ENCODE measurements at places on chromosomes 4 and X.

DNA sequence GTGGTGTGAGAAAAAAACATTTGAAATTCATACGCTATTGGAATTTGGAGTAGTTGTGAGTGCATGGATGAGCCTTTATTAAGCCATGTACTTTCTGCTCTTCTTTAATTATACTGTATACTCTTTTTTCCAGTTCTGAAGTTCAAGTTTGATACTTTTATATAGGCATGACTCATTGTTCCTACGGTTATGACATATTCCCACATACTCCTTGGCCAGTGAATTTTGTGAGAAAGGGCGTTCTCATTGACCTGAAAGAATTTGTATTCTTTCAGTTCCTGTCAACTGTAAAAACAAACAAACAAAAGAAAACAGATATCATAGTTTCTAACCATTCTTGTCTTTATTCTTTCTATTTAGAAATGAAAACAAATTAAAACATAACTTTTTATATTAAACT lies 407.3 kb downstream of the MAPK10 start:
- peak; percentile 20 for DNase-seq

DNA sequence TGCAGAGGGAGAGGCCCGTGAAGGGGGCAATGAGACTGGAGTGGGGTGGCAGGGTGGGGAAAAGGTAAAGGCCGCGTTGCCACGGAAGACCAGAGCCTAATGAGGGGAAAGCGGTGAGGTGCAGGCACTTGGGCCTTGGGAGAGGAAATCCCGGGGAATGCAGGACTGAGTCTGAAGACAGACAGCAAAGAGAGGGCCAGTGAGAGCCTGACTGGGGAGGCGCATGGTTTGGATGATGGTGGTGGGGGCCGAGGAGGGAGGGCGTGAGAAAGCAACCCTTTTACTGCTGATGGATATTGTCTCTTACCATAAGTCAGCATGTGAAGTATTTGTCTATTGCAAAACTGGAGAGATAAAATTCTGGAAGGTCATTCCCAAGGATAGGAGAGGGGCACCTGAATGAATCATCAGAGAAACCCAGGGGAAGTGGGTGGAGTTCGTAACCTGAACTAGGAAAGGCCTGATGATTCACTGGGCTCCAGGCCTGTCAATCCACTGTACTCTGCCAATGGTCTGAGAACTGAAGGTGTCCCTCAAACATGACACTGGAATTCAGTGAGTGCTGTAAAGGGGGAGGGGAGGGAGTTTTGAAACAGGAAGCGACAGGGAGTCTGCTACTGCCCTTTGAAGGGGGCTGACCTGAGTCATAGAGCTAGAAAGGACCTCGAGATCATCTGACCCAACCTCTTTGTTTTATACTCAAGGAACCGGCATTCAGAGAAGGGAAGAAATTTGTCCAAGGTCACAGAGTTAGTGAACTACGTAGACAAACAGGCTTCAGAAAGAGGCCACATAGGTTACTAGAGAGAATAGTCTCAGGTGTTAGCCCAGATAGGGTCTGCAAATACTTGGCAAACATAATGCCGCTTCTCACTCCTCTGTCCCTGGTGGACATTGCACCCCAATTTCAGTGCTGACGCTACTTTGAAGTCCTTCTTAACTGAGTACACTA lies 52.2 kb downstream of the NALF2 start:
- no peak for DNase-seq

- peak; percentile 9 for DNase-seq
Measured at GRCh38 chr4:175891851-175892250, 79.8 kb upstream of the GPM6A start.

DNA sequence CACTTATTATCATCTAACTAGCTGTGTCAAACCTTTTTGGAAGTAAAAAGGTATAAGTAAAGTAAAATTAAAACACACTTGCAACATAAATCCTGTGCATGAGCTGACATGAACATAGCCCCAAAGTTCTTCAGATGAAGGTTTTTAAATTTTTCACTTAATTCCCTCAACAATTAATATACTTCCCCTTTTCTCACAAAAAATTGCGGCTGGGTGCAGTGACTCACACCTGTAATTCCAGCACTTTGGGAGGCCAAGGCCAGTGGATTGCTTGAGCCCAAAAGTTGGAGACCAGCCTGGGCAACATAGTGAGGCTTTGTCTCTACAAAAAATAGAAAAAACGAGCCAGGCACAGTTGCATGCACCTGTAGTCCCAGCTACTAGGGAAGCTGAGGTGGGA lies 16.8 kb downstream of the RASGEF1B start:
- DNase-seq: peak; percentile 40

- DNase-seq: no peak
Measured at GRCh38 chrX:53990171-53990570, 54.1 kb downstream of the PHF8 start.

GRCh38 chrX:56572975-56573374 lies 9.5 kb downstream of the UBQLN2 start:
- no peak for DNase-seq

GRCh38 chrX:45806410-45807121 lies 605.9 kb upstream of the DIPK2B start:
- DNase-seq: no peak

DNA sequence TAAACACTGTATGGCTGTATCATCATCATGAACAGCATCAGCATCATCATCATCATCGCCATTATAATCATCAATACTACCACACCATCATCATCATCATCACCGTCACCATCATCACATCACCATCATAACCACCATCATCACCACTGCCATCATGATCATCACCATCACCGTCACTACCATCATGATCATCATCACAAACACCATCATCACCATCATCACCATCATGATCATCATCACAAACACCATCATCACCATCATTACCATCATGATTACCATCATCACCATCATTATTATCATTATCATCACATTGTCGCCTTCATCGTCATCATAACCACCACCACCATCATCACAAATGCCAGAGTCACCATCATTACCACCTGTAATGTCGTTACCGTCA lies 1196.9 kb downstream of the NLGN4X start:
- no peak for DNase-seq

DNA sequence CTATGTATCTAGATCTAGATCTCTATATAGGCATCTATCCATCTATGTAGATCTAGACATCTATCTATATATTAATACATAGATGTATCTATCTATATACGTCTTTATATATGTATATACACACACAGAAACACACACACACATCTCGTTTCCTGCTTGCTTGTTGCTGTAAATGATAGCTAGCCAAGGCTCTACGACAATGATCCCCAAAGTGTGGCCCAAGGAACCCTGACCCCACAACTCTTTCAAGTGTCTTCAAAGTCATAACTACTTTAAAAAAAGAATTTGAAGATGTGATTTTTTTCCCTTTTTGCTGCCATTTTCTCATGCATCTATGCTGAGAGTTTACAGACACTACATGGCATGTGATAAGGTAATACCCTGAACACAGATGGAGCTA lies 28.8 kb downstream of the GYG2 start:
- no peak for DNase-seq

DNA sequence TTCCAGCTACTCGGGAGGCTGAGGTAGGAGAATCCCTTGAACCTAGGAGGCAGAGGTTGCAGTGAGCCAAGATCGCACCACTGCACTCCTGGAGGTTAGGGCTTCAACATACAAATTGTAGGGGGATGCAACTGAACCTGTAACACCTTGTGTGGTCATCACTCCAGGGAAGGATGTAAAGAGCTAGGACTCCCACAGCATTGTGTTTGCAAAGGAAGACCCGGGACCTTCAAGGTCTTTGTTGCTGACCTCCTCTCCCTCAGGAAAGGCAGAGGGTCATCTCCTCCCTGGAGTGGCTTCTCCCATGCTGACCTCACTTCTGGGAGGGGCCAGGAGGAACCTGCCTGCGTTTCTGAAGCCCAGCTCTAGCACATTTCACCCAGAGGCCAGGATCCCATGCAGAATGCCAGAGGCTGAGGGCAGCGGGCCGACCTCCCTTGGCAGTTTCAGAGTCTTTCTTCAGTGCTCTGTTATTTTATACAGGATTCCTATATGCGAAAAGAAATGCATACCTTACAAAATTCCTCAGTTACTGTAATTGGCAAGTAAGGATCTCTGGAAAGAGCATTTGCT lies 80.2 kb downstream of the HTRA3 start:
- DNase-seq: no peak

DNA sequence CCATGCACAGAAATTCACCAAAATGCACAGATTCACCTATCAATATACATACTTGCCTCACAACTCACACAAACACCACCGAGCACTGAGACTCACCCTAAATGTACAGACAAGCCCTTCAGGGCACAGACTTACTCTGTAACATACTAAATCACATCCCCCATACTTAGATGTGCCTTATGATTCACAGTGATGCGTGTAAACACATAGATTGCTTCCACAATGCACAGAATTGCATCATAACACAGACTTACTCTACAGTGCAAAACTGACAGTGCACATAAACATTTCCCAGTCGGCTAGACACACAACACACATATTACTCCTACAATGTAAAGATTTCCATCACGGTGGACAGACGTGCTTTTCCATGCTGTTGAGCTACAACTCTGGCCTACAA lies 6.2 kb downstream of the LINC00632 start:
- DNase-seq: no peak

DNA sequence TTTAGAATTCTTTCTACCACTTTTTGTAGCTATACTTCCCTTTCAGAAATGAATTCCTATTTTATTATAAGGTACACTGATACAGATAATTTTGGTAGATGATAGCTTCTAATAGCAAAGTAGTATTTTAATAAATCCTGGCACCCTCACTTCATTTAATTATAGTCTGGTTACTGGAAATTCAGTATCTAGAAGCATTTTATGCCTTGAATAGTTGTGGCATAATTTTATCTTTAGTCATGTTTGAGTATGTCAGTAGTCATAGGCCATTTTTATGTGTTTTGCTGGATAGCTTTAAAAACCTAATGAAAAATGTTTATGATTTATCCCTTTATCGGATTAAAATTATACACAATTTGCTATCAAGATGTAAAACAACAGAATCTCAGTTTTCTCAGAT lies 92.3 kb downstream of the DIAPH2 start:
- no peak for DNase-seq

DNA sequence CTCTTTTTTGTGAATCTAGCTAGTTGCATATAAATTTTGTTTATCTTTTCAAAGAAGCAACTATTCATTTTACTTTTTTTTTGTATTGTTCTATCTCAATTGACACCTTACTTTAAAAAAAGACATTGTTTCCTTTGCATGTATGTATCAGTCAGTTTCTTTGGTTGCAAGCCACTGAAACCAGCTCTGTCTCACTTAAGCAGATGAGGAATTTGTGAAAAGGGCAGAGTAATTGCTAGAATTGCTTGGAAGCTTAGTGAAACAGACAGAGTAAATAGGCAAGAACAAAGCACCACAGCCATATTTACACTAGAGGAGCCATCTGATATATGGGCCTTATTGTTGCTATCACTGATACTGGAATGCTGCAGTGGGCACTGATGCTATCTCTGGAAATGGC lies 231.4 kb upstream of the KLF8 start:
- no peak for DNase-seq

DNA sequence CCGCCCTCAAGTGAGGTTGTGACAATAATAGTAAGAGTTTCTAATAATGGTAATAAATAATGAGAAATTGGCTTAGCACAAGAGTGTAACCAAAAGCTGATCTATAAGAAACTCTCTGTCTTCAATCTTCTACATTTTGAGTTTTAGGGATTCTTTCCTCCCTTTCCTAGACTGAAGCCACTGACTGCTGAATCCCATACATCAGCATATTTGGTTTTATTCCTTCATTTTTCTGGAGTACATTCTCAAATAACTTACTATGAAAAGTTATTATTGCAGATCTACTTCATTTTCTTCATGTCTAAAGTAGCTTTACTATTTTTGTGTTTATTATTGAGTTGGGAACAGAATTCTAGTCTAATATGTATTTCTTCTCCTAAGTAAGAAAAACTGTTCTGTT lies 49.9 kb upstream of the ADAD1 start:
- no peak for DNase-seq

GRCh38 chr4:131061734-131062133 lies 1965.8 kb downstream of the C4orf33 start:
- DNase-seq: no peak

- DNase-seq: no peak
Measured at GRCh38 chr4:75655562-75655961, 17.6 kb downstream of the G3BP2 start.

- DNase-seq: no peak
Measured at GRCh38 chr4:181739031-181739430, 504.2 kb upstream of the TENM3 start.

GRCh38 chrX:65990702-65991101 lies 49.2 kb downstream of the VSIG4 start:
- no peak for DNase-seq

DNA sequence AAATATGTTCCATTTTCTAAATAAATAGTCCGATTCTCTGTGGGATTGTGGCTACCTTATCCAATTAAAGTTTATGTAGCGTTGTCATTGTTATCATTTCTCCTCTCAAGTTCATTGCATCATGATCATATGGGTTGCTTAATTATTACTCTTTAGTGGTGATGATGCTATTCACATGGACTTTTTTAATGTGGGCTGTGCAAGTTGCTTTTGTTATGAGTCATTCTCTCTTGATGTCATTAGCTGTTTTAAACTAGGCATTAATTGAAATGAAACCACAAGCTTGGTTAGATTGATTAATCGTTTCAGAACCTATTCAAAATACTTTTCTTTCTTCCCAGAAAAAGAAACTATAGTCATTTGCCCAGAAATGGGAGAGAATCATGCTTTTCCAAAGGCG lies 38.2 kb downstream of the NHS start:
- DNase-seq: peak; percentile 30

GRCh38 chr4:24995346-24995919 lies 35.3 kb downstream of the LGI2 start:
- no peak for DNase-seq

- no peak for DNase-seq
Measured at GRCh38 chr4:183337833-183338232, 15.6 kb upstream of the CLDN24 start.

DNA sequence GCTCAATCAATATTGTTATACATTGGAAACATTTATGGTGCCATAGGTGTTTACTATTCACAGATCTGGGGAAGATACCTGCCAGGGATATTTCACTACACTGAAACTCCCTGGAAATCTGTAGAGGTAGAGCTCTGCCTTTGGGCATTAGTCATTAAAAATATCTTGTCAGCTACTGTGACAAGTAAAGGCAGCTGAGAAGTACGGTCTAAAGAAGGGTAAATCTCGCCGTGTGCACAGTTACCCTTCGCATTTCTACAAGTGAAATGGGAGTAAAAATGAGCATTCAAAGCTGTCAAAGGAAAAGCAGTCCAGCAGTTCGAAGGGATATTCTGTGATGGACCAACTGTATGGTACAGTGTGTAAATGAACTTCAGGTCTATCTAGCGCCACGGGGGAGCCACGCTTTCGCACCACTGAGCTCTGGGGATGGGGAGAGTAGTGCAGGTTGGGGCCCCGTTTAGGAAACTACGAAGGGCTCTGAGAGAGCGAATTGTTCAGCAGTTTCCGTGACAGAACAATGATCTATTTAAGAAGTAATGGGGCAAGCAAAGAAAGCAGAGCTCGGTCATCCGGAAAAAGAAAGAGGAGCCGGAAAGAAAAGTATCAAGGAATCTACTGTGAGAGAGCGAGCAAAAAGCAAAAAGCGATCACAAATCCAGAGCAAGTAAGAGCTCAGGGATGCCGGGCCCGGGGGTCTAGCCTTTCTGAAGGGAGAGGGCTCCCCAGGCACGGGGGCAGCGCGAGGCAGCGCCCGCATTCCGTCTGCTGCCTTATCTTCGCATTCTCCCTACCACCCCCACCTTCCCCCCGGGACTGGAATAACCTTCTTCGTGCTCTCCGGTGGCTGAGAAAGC lies 646 bp downstream of the TIGD4 start:
- DNase-seq: peak; percentile 12

- no peak for DNase-seq
Measured at GRCh38 chrX:6909396-6909795, 238.1 kb upstream of the STS start.

Measured in suppressor macrophage (primary cell).